Stimulated activated CD8-positive, alpha-beta memory T cell treated with anti-CD3 and anti-CD28 coated beads, Interleukin-7, amount 100 ng/mL, for 24 hours (primary cell): ENCODE measurements at places on chromosomes 1 and 21.

DNA sequence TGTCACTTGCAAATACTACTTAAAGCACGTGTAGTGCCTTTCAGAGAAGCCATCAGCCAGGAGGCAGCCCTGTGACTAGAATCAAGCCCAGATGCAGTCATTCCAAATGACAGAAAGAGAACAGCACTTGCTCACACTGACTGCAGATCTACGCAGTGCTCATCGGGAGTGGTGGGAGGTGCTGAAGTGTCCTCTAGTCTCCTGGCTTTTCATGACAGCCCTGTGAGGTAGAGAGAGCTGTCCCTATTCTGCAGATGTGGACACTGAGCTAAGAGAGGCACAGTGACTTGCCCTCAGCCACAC lies 62.3 kb upstream of the EDN2 start:
- no peak for DNase-seq

DNA sequence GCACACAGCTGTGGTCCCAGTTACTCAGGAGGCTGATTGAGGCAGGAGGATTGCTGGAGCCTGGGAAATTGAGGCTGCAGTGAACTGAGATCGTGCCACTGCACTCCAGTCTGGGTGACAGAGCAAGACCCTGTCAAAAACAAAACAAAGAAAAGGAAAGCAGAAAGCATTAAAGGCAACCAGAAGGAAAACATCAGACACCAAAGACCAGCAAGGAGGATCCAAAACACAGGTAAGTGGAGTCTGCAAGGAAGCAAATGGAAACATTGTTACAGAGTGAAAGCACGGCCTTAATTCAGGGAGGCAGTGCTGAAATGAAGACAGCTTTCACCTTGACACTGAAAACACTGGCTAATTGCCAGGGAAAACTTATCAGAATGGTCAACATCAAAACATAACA lies 40.8 kb downstream of the CFAP74 start:
- no peak for DNase-seq

DNA sequence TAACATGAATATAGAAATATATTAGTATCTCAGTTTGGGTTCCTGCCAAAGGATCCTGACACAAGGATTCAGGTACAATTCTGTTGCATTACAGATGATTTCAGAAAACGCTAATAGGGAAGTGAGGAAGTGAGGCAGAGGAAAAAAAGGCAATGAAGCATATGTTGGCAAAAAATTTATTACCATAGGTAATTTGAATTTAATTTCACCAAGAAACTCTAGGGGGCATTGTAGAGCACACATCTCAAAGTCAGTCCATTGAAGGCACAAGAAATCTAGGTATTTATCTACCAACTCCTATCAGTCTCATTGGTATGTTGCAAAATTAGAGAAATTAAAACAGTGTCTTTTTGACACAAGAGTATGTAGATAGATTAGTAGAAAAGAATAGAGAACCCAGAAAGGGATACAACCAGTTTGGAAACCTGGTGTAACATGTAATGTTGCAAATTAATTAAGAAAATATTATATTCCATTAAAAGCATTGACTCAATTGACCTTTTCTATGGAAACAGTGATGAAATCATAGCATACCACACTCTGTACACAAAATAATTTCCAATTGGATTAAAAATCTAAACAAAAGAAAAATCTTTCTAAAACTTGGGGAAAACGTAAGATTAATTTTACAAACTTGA lies 104.9 kb upstream of the SNX7 start:
- no peak for DNase-seq

- no peak for DNase-seq
Measured at GRCh38 chr1:62263006-62263813, 56.0 kb downstream of the KANK4 start.

DNA sequence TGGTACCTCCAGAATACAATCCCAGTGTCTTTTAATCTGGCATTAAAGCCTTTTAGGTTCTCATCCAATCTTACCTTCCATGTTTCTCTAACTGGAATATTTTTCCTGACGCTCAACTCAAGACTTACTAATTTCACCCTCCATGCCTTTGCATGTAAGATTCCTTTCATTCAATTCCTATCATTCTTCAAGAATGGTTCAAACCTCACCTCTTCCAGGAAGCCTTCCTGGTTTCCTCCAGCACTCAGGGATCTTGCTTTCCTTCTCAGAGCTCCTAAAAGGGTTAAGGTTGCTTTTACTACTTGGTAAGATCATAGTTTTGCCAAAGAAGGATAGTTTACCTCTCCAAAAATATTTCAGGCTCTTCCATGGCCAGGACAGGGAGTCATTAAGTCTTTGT lies 91.2 kb upstream of the CACNA1E start:
- no peak for DNase-seq

- no peak for DNase-seq
Measured at GRCh38 chr1:172719066-172719627, 60.2 kb downstream of the FASLG start.

DNA sequence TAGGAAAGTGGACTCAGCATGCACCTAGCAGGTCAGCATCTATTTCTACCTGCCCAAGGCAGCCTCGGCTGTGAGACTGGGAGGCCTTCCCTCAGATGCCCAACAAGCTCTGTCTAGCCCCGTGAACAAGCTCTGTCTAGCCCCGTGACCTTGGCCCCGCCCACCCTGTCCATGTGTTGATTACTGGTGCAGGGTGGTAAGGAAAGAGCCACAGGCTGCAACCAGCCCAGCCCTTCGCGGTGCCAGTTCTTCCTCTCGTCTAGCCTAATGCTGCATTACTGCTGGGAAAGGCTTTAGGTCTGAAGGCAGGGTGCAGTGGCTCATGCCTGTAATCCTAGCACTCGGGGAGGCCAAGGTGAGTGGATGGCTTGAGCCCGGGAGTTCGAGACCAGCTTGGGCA lies 2.2 kb downstream of the GPR153 start:
- DNase-seq = no peak

- no peak for DNase-seq
Measured at GRCh38 chr1:34590211-34590623, 164.6 kb upstream of the GJB5 start.

DNA sequence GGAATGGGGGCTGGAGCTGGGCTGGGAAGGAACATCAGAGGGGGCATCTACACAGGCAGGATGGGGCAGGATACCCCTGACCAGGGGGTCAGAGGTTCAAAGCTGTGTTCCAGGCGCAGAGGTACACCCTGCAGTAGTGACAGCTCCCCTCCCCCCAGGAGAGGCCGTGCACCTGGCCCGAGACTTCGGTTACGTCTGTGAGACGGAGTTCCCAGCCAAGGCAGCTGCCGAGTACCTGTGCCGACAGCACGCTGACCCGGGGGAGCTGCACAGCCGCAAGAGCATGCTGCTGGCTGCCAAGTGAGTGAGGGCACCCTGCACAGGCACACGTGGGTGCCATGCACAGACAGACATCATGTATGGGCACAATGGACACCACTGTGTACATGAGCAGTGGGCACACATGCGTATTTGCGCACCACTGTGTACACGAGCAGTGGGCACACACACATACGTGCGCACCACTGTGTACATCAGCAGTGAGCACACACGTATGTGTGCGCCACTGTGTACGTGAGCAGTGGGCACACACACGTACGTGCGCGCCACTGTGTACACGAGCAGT lies 17.4 kb downstream of the TFAP2E start:
- no peak for DNase-seq

- DNase-seq = no peak
Measured at GRCh38 chr21:45338311-45339017, 50.8 kb upstream of the POFUT2 start.
